ENCODE measurements at places on chromosomes 1 and 21. TPM values are rescaled to one million over a fixed set of nuclear protein-coding genes. Genes with fewer than 3 reads are reported as not detected.

TMIGD3 gene
- total RNA-seq, result not detected

MATN1 gene
- total RNA-seq, result 1.5 TPM

CCDC185 gene
- total RNA-seq, result not detected

DNA sequence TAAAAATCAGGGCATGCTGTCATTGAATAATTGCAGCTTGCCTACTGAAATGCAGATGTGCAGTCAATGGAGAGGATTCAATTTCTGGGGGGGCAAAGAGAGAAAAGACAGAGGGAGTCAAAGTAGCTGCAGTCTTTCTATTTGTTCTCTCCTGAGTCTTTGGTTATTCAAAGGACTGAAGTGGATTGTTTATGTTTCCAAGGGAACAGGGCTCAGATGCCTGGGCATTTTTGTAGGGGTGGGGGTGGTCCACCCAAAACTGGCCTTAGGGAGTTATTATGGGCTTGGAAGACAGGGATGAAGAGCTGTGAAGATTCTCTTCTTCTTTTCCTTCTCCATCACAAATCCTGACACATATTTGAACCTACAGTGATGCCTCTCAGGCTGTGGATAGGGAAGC is 408.8 kb upstream of the DAB1 start:
- no peak for DNase-seq

- peak; percentile 71 for DNase-seq
Observed at GRCh38 chr1:181141431-181141910, 53.0 kb downstream of the IER5 start.

DNA sequence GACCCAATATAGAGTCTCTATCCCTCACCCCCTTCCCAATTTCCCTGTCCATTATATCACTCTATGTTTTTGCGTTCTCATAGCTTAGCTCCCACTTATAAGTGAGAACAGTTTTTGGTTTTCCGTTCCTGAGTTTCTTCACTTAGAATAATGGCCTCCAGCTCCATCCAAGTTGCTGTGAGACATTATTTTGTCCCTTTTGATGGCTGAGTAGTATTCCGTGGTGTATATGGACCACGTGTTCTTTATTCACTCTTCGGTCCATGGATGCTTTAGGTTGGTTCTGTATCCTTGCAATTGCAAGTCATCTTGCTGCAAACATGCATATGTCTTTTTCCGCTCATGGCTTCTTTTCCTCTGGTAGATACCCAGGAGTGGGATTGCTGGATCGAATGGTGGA is 54.3 kb downstream of the AGPAT3 start:
- DNase-seq, result no peak

DNA sequence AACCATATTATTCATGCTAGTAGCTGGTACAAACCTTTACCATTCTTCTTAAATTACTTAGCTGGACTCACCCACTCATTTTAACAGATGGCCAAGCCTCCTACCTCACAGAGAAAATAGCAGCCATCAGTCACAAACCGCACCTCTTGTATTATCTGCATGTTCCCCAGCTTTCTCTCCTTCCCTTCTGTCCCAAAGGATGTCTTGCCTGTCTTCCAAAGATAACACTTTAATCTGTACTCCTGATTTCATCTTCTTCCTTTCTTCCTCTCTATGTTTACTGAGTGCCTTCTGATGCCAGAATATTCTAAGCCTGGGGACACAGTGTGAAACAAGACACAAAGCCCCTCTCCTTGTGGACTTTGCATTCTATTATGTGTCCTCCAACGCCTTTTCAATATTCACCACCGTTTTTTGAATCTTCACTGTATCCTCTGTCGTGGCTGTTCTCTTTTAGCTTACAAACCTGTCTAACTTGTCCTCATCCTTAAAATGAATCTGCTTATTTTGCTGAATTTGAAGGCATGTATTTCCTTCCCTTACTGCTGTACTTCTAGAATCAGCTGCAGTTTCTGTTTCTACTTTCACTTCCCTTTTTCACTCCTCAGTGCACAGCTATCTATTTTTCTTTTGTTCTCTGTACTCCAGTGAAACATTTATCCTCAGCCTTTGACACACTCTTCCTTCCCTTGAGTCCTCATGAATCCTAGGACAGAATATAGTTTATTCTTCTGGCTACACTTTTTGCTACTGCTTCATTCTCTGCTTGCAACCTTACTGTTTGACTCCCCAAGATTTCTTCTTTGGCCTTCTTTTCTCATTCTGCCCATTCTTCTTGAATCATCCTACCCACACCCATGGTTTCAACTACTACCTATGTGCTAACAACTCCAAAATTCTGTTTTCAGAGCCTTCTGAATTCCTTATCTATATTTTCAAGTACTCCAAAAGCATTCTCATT is 216.9 kb upstream of the SAMSN1 start:
- DNase-seq, result no peak
